ENCODE measurements at places on chromosomes 2 and 18.

DNA sequence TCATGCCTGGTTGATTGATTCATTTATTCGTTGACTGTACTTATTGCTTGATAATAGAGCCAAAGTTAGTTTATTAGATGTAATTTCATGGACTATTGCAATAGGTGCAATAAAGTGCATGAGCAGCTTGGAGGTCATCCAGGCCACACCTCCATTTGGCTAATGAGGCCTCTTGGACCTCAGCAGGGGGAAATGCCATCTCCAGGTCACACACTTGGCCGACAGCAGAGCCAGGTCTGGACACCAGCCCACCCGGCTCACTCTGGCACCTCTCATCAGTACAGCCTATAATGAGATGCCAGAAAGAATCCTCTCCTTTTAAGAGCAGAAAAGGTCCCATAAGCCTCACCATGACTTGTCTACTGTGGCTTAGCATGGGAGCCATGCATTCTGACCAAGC, 71.2 kb upstream of the AFF3 start:
- DNase-seq, result no peak

GRCh38 chr18:62458868-62459716, 63.7 kb upstream of the ZCCHC2 start:
- no peak for DNase-seq

GRCh38 chr2:64910972-64911433, 78.2 kb upstream of the SLC1A4 start:
- DNase-seq, result no peak

- DNase-seq, result no peak
These were observed 48.3 kb upstream of the PDIA6 start for GRCh38 chr2:10860814-10861325.

GRCh38 chr2:178309541-178309940, 115.2 kb downstream of the OSBPL6 start:
- DNase-seq, result no peak

GRCh38 chr2:41779888-41780287, 267.9 kb upstream of the PKDCC start:
- DNase-seq, result no peak

DNA sequence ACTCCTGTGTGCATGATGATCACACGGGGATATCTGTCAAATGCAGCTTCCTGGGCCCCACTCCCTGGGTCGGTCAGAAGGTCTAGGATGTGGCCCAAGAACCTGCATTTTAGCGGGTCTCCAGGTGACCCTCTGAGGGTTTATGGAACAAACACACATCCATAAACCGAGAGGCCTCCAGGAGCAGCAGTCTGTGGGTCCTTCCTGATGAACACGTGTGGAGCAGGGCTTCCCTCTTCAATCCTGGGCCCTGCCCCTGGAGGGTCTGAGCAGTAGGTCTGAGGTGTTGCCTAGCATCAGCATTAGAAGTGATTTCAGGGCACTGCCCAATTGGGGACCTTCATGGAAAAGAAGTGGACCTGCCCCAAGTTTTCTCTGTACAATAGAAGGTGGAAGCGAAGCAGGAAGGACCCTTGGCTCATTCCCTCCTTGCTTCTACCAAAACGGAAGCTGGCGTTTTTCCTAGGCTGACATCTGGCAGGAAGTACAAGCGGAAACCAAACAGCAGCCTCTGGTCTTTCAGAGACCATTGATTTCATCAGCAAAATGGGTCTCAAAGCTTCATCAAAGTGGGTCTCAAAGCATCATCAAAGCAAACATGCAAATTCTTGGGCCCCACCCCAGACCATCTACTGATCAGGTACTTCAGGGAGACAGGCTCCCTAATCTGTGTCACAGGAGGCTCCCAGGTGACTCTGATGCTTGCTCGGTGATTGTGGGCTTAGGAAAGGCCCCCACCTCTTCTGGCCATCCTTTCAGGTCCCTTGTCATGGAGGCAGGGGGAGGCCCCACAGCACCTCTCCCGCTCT, 30.7 kb downstream of the INO80C start:
- DNase-seq, result no peak

- DNase-seq, result no peak
These were observed 713.6 kb upstream of the POU3F3 start for GRCh38 chr2:104140361-104140760.

- no peak for DNase-seq
These were observed 18.4 kb downstream of the HS1BP3 start for GRCh38 chr2:20632446-20632990.

GRCh38 chr2:138137949-138138348, 173.7 kb downstream of the HNMT start:
- DNase-seq, result no peak

DNA sequence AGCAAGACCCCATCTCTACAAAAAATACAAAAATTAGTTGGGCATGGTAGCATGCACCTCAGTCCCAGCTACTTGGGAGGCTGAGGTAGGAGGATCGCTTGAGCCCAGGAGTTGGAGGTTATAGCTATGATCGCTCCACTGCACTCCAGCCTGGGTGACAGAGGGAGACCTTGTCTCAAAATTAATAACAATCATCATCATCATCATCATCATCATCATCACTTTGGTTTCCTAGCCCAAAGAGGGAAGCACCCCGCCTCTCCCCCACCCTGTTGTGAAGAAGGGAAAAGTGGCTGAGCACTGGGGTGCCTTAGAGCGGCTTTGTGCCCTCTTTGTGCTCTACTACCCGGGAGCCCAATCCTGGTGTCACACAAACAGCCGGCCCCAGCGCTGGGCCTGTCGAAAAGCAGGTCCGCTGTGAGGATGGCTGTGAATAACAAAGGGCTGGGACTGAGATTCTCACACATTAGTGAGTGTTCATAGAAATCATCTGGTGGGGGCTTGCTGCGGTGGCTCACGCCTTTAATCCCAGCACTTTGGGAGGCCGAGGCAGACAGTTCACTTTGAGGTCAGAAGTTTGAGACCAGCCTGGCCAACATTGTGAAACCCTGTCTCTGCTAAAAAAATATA, 42.6 kb upstream of the ASXL2 start:
- no peak for DNase-seq

DNA sequence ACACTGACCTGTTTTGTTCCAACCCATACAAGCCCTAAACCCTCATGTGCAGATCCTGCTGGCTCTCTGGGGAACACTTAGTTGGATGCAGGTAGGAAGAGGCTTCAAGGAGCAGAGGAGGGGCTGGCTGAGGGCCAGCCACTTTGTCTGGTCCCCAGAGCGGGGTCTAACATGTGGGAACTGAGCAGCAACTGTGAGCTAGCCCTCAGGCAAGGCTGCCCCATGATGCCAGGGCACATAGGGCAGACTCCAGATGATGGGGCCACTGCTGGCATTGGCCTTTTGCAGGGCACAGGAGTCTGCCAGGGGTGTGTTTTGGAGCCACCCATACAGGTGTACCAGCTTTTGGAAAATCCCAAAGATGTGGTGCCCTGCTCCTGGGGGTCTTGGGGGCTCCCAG, 67.7 kb downstream of the HPCAL1 start:
- DNase-seq, result no peak

DNA sequence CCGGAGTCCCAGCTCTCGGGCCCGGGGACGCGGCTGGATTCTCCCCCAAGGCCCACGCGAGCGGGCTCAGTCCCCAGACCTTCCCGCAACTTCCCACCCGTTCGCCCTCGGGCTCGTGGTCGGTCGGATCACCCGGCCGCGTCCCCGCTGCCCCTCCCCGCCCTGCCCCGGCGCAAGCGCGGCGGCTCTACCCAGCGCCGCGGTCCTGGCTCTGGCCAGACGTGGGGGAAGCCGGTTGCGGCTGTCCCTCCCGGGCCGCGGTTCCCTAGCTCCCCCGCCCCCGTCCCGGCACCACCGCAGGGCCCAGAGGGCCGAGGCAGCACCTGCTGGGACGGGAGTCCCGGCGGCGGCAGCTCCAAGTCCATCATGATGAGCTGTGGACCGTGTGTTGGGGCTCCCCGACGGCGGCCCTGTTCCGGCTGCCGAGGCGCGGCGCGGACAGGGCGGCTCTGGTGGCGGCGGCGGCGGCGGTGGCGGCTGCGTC, 276 bp downstream of the NFE2L2 start:
- no peak for DNase-seq

DNA sequence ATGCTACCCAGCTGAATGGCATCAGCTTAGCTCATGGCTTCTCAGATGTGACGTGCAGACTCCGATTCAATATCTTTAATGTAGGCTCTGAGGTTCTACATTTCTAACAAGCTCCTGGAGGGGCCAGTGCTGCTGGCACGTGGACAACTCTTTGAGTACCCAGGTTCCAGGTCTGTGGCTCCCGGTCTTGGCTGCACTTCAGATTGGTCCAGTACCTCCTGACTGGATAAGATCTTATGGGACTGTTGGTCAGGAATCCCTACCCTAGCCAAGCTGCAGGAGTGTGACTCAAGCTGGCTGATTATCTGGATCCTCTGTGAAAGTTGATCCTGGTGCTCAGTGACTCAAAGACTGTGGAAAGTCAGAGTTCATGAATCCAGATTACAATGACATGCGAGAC, 222.1 kb downstream of the ANKRD30B start:
- DNase-seq, result no peak
